G401 (cell line): ENCODE measurements at places on chromosomes 6 and 20. TPM values are rescaled to one million over a fixed set of nuclear protein-coding genes. Genes with fewer than 3 reads are reported as not detected.

- DNase-seq: no peak
Observed at GRCh38 chr6:36626636-36627035, 32.5 kb downstream of the SRSF3 start.

DNA sequence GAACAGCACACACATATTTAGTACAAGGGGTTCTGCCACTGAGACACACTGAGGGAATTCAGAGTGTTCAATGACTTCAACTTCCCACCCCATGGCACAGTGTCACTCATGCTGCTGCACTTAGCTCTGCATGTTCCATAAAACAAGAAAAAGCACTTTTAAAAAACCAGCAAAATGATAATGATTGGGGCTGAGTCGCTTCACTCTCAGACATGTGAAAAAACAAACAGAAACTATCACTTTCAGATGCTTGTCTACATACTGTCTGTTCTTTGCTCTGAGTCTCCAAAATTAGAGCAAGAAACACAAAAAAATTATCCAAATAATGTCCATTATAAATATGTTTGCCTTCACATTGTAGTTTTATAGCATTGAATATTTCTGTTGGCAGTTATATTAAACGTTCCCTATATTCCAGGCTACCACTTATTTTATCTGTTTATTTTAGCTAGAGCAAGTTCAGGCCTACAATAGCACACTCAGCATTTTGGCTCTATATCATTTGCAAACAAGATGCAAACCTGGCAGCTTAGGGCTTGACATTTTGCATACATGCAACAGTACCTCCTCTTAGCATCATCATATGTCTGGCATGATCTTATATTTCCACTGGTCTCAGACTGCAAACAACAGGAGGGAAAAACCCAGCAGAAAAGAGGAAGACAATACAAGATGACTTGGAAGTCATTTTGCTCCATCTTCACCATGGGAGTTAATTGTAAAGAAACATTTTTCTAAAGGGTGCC, 398.8 kb downstream of the HACE1 start:
- DNase-seq: no peak

DNA sequence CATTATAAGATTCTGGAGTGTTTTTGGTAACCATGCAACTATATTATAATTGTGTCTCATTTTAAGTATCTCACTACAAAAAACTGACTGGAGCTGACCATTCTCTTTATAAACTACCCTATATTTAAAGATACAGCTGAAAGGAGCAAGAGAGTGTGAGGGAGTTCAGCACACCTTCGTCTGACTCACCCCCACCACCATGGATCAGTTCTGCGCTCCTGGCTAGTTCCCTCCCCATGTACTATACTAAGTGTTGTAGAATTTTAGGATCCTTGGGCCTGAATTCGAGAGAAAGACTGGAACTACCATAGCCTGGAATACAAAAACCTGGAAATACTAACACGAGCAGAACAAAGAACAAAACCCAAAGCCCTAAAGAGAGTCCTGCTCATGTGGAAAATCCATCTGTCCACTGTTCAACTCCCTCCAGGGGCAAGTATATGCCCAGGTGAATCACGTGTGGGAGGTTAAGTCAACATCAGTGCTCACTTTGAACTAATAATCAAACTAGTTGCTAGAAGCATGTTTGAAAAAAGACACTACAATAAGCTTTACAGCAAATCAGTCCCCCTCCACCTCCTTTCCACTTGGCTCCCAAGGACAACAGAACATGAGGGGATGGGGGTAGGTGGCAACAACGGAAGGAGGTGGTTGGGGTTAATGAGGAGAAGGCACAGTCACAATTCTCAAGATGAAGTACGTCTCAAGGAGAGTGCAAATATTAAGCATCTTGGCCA, 46.8 kb downstream of the ELOVL5 start:
- no peak for DNase-seq

The LHFPL5 gene
- total RNA-seq: not detected in 2 replicates

The CCN6 gene
- not detected in 2 replicates for total RNA-seq
